Fibroblast of the aortic adventitia (primary cell): ENCODE measurements at places on chromosomes 5 and 9.

GRCh38 chr5:174273325-174273724 is 227.8 kb downstream of the NSG2 start:
- no peak for DNase-seq

- peak; percentile 92 for DNase-seq
These were observed 9.5 kb upstream of the NFIL3 start for GRCh38 chr9:91433180-91433579.

GRCh38 chr9:1098551-1098950 is 48.4 kb downstream of the DMRT2 start:
- DNase-seq: no peak

DNA sequence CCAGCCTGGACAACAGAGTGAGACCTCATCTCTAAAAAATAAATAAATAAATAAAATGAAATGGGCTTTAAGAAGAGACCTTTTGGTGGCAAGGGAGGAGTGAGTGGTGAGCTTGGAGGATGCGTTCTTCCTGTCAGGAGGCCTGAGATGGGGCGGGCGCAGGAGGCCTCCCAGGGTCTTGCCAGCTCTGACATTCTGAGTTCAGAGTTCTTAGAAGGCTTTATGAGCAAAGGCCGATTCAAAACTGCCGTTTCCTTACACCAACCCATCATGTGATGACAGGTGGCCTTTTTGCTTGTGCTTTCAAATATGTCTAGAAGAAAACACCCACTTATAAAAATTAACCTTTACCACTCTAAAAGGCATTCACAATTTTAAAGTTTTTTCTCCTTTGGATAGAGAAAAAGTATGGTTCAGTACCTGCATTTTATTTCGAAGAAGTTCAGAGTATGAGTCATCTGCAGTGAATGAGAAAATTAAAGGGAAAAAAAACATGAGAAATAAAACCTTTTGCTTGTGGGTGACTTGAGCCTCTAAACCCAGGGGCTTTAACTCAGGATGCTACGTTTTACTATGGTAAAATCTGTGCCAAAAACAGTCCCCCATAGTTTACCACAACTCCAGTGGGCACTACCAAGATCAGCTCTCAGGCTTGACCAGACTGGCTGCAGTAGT is 157.4 kb upstream of the OTULINL start:
- DNase-seq: no peak

GRCh38 chr5:14239951-14240350 is 96.8 kb downstream of the TRIO start:
- DNase-seq: no peak

DNA sequence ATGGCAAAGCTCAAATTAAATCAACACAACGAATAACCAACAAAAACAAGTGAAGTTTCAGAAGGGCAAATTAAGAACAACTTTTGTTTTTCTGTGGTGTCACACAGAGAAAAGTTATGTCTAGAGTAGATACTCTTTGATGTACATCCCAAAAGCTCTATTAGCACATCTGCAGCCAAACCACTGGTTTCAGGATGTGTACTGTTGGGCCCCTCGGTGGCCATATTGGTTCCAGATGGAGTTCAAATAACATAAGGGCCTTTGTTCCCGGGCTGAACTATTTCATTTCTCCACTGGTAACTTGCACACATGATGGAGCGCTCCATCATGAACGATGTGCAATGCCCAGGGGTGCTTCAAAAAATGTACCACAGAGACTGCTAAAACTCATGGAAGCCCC is 126.1 kb downstream of the SEMA5A start:
- no peak for DNase-seq

GRCh38 chr5:149639737-149640136 is 58.4 kb downstream of the ARHGEF37 start:
- no peak for DNase-seq

- DNase-seq: no peak
These were observed 10.6 kb downstream of the HMCN2 start for GRCh38 chr9:130276121-130276520.

DNA sequence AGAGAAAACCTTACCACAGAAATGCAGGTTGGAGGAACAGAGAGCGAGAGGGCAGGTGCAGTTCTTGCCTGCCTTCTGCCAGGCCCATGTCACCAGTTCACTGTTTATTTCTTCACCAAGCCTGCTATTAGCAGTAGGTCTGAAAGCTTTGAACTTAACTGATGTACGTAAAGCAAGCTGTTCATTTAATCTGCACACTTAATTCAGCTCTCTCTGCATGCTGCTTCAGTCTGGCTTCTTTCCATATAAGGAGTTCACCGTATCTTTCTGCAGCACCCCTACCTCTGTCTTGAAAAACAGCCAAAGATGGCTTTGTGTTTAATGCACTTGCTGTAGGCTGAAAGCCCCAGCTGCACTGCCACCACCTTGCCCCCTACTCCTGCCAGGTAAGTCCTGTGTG is 205.1 kb downstream of the RAB3C start:
- DNase-seq: no peak

DNA sequence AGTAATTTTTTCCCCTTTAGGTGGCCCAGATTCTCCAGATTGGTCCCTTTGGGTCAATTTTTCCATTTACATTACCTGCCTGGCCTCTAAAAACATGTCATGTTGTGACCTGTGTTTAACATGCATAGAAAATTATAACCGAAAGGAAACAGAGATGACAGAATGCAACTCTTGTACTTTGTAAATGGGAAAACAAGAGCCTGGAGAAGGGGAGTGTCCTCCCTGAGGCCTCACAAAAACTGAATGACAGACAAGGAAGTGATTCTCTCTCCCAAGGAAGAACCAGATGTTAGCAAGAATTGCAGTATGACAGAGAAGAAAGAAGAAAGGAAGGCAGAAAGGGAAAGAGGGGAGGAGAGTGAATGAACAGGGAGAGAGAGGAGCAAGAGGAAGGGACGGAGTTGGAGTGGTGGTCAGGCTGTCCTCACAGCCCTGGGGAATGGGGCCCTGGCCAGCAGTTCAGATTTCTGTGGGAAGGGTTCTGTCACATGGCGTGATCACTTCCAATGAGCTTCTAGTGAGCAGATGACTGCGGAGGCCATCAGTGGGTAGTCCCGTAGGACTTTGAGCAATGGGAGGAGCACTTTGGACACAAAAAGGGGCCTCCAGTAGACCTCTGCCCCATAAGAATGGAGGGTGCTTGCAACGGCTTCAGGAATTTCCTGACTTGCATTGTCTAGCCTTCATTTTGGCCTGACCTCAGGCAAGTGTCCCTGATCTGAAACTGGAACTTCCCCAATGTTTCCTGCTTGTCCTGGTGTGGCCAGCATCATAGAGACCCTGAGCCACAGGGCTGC is 31.6 kb downstream of the ABLIM3 start:
- no peak for DNase-seq

- peak; percentile 3 for DNase-seq
These were observed 772.0 kb upstream of the ACO1 start for GRCh38 chr9:31612336-31613030.

GRCh38 chr5:132268769-132269551 is 11.5 kb downstream of the PDLIM4 start:
- DNase-seq: peak; percentile 60

DNA sequence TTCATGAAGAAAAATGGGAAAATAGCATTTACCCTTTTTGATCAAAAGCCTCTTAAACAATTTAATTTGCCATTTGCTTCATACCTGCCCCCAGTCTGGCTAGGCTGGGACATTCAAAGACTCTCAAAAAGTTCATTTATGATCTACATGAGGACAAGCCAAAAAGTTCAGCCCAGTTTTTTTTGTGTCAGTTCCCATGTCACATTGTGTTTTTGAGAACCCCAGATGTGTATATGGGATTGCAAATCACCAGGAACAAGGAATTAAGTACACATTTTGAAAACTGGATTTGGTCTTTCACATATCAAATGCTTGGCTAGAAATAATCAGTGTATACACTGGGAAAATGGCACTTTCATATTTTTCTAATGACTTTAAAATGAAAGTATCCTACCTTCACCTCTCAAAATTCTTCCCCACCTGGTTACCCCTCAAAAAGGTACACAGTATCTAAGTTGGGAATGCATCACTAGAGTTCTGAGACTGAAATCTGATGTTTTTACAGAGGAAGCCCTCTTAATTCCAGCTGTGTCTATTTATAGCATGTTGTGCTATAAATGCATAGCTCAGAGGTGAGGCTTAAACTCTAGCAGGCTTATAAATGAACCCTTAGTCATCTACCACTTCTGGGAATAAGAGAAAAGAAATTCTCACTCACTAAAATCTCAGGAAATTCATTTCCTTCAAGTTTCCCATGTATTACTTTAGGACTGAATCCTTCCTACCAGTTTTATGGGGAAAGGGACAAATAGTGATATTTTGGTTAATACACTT is 9.3 kb downstream of the STOM start:
- DNase-seq: peak; percentile 89

DNA sequence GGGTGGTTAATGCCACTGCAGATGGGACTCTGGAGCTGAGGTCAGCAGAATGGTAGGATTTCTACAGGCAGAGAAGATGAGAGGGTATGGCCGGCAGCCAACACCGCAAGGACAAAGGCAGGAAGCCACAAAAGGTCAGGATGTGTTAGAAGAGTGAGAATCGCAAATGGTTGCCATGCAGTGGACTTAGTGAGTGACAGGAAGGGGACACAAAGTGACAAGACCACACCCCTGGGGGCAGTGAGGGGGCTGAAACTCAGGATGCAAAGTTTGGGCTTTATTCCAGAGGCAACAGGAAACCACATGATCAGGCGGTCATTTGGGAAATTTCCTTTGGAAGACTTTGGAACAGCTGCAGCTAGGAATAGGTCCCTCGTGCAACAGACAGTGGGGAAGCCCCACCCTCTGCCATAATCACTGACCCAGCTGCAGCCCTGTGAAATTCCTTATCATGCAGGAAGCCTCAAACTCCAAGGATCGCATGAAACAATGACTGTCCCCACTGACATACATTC is 14.2 kb upstream of the CCDC180 start:
- DNase-seq: peak; percentile 18

DNA sequence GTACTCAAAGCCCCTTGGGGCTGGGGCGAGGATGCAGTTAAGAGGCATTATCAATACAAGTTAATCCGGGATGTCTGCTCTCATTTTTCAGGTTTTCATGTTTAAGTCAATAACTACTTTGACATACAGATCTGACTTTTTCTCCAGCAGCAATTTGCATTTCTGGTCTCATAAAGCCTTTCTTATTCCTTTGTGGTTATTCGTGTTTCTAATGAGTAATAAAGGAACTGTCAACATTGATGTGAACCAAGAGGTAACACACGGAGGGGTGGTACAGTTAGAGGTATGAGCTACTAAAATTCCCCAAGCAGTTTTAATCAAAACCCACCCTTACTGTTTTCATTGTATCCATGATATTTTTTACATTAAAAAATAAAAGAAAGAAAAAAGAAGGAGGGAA is 138.0 kb upstream of the NFIB start:
- DNase-seq: no peak

- no peak for DNase-seq
These were observed 6.5 kb downstream of the CD74 start for GRCh38 chr5:150406103-150406722.

GRCh38 chr9:133564451-133565116 is 30.1 kb downstream of the ADAMTSL2 start:
- peak; percentile 11 for DNase-seq
